ENCODE measurements at places on chromosomes 13 and 19.

DNA sequence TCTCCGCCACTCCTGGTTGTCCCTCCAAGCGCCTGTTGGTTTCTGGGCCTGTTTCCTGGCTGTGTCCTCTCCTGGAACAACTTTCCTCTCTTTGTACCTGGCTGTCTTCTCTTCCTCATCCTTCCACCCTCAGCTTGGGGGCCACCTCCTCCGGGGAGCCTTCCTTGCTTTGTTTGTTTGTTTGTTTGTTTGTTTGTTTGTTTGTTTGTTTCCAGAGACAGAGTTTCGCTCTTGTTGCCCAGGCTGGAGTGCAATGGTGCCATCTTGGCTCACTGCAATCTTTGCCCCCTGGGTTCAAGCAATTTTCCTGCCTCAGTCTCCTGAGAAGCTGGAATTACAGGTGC is 6.6 kb upstream of the TCF3 start:
- no peak for DNase-seq

- DNase-seq, result no peak
These were observed 1227.4 kb downstream of the PCDH17 start for GRCh38 chr13:58858870-58859371.

DNA sequence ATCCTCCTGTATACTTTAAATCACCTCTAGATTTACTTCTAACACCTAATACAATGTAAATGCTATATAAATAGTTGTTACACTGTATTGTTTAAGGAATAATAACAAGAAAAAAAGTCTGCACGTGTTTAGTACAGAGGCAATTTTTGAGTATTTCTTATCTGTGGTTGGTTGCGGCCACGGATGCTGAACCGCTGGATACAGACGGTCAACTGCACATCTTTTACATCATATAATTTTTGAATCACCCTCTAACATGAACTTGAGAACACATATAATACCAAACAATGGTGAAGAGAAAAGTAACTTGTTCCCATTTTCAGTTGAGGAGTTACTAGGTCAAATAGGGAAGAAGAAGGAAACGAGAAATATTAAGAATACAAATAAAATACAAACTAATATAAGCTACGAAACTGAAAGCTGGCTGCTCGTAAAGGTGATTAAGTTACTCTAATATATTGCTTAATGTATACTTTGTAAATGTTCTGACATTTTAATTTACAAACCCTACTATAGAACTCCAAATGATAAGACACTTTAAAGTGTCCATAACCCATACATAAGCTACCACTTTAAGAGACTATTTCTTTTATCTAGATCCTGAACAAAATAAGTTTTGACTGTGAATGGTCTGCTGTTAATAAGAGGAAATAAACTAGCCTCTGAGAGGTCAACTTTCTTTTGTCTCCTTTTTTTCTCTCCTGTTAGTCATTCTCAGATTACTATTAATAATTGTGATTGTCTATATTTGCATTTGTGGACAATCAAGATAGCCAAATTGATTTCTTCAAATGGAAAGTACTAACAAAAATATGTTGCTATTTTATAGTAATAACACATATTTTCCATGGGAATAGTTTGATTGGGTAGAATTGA is 457.4 kb downstream of the DIAPH3 start:
- no peak for DNase-seq

- no peak for DNase-seq
These were observed 309.9 kb downstream of the DCT start for GRCh38 chr13:94169454-94170144.

- no peak for DNase-seq
These were observed 3.0 kb upstream of the ZNF878 start for GRCh38 chr19:12055784-12056183.
